ENCODE measurements at places on chromosomes 5 and 9.

DNA sequence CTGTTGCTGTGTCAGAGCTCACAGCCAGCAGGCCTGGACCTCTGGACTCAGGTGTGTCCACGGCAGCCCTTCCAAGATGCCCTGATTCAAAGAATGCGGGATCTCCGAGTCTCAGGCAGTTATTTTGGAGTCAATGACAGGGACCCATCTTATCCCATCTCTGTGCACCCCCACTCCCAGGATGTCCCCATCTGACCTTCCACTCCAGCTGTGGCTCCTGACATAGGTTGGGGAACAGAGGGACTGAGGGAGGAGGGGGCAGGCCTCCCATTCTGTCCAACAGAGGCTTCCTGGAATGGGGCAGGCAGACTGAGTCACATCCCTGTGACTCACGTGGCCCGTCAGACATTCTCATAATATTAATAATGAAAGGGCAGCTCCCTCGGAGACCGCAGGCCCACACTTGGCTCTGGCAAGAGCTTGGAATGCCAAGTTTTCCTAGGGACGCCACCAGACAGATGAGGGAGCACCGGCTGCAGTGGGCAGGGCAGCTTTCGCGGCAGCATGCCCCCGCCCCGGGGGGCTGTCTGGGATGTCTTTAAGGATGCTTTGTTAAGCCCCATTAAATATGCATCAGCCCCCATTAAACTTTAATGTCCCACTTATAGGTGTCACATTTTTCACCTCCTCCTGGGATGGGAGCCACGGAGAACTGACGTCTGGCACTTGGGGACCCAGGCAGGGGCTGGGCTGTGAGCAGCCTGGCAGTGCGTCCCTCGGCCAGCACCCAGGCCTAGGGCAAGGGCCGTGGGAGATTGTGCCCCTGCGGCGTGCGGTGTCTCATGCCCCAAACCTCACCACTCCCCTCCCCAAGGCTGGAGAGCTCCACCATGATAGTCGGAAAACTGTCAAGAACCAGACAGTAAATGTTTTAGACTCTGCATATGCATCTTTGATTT lies 23.6 kb upstream of the FIBCD1 start:
- no peak for DNase-seq

DNA sequence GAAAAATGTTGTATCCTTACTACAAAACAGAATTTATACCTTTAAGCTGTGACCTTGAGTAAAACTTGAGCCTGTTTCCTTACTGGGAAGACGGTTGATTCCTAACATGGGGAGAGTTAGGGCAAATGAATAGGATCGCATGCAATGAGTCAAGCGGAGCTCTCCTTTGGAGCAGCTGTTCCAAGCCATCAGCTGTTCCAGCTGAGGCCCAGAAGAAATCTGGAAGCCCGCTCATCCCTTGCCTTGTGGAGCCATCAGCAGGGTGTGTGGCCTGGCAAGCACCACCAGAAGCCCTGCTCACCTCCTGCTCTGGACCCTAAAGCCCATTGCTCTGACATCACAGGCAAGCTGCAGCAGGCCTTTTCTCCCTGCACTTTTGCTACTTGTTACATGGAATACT lies 8.0 kb downstream of the KIAA1191 start:
- no peak for DNase-seq

GRCh38 chr5:127025467-127025866 lies 4.9 kb downstream of the MARCHF3 start:
- no peak for DNase-seq

GRCh38 chr5:600886-601541 lies 11.1 kb upstream of the CEP72 start:
- no peak for DNase-seq

GRCh38 chr9:134460206-134460605 lies 134.0 kb downstream of the RXRA start:
- no peak for DNase-seq

DNA sequence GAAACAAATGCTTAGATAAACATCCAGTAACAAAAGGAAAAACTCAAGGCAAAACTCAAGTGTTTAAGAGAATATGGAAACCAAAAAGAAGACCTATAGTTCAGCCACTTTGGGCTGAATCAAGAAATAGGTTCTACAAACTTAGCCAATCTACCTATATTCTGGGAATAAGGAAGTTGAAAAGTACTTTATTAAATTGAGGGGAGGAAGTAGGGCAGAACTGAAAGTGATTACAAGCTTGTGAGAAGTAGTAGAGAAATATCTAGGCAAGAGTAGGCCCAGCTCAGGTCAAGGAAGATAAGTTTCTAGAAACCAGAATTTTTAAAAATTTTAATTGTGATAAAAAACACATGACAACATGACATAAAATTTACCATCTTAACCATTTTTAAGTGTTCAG lies 384.8 kb upstream of the PCSK5 start:
- no peak for DNase-seq

- no peak for DNase-seq
Measured at GRCh38 chr5:98968056-98968564, 39.3 kb upstream of the CHD1 start.

DNA sequence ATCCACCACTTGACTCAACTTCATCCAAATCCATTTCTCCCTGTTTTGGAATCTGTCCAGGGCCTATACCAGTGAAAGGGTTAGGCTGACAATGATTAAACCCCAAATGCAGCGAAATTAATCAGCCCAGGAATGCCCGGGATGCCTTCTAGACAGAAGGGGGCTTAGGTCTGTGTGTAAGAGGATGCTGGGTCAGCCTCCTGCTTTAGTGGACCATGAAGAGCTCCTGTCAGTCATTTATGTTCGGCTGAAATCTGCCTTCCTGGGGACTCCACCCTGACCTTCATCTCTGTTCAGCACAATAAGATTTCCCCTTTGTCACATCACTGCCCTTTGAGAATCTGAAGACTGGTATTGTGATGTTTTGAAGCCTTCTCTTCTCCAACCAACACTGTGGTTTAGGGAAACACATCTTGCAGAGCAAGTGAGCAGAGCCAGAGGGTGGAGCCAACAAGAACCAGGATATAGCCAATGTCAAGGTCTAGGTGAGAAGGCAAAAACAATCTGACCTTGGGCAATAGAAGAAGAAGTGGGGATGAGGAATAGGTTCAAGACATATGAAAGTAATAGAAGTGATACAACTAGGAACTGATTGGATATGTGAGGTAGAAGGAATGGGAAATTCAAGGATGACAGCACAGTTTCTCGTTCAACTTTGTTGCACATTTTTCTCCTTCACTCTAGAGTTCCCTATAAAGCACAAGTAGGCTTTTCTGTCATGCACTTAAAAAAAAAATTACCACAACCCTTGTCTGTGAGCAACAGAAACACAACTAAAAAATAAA lies 234.4 kb downstream of the ARHGAP26 start:
- no peak for DNase-seq

GRCh38 chr9:20703146-20703545 lies 19.1 kb downstream of the FOCAD start:
- no peak for DNase-seq

DNA sequence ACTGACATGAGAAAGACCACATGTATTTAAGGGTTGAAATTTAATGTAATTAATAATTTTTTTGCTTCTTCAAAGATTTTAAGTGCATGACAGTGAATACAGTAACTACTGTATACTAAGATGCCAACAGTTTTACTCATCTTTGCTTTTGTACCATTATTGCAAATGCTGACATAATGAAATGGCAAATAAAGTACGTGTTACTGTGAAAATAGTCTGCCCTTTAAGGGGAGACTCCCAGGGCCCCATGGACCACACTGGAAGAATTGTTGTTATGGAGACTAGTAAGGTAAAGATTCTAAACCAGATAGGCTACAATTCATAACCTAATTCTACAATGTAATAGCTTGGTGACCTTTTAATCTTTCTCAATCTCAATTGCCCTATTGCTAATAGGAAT lies 84.7 kb downstream of the NR3C1 start:
- DNase-seq: no peak

- no peak for DNase-seq
Measured at GRCh38 chr9:75422944-75423522, 334.7 kb downstream of the OSTF1 start.

DNA sequence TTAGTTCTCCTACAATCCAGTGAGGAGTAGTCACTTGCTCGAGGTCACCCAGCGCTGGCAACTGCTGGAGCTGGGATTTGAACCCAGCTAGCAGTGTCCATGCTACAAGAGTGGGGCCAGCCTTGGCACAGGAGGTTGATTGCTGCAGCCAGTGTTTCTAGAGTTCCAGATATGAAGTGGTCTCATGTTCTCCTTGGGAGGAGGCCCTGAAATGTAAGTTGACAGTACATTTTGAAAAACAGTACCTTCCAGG lies 802 bp downstream of the CCDC107 start:
- DNase-seq: no peak

DNA sequence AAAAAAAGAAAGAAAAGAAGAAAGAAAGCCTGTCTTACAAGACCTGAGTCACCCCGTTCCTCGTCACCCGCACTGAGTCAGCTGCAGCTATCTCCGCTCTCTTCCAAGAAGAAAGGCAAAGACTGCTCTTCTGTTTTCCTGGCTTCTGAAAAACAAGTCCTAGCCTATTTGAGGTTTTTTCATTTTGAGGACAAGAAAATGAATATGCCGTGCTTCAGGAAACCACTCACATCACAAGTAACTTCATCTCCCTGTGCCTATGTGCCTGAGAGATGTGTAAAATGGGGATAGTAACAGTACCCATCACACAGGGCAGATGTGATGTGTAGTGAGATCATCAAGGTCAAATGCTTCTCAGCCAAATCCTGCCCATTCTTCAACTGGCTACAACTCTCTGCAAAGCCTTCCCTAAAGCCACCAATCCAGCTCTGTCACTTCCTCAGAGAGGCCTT lies 78.4 kb downstream of the GLDC start:
- no peak for DNase-seq

DNA sequence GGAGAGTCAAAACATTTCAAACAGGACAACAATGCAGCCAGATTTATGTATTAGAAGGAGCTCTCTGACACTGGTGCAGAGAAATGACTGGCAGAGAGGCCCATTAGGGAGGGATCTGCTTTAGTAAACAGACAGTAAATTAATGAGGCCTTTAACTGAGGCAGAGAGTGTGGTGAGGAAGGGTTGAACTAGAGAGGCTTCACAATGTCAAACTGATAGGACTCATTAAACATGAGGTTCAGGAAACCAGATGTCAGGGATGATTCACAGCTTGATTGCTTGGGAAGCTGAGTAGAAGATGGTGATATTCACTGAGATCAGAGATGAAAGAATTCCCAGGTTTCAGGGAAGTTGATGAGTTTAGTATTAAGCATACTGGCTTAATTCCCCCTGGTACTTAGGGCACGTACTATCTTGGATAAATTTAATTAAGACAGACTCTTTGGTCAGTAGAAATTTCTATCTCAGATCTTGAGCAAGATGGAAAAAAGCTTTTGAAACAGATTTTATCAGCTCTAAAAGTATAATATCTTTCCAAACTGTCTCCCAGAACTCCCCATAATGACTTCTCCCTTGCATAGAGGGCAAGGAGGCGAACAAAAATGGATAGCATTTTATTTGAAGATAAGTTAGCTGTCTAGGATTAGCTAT lies 8.6 kb upstream of the MUSK start:
- no peak for DNase-seq

DNA sequence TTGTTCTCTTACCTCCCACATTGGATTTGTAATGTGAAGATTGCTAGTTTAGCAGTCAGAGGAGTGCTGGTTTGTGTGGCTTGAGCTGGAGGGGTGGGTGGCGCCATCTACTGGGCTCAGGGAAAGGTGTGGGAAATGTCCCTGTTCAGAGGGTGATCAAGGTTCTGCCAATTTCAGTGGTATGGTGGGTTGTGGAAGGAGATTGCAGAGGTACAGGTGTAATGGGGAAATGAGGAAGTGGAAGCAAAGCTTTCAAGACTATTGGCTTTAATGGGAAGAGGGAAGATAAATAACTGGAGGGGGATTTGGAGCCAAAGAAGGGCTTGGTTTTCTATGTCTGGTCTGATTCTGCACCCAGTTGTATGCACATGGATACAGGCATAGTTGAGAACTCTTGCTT lies 76.4 kb downstream of the OSMR start:
- peak; percentile 26 for DNase-seq

- DNase-seq: no peak
Measured at GRCh38 chr9:78997296-78997695, 574.5 kb upstream of the TLE4 start.

GRCh38 chr5:88667496-88668201 lies 215.3 kb downstream of the MEF2C start:
- no peak for DNase-seq

GRCh38 chr5:135242866-135243555 lies 156.0 kb downstream of the MACROH2A1 start:
- DNase-seq: no peak

DNA sequence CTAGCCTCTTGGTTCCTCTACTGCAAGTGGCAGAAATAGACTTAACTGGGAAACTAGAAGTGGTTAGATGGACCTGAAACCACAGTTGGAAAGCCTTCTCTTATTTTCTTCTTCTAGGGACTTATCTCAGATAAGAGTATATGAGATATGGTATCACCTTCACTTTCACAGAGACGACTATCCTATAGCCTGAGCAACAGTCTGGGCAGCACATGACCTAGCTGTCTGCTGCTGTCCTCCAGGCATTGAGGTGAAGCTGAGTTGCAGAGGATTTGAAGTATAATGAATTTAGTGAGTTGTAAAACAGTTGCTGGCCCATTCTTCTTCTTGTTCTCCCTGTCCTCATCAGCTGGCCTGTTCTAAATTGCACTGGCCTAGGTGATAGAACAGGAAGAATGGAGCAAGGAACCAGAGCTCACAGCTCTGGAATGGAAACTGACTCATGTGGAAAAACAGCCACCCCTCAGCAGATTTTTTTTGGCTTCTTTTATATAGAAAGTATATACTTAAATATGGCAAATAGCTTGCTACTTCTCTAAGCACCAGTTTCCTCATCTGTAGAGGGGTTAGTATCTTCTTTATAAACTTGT lies 27.8 kb downstream of the RECK start:
- no peak for DNase-seq

DNA sequence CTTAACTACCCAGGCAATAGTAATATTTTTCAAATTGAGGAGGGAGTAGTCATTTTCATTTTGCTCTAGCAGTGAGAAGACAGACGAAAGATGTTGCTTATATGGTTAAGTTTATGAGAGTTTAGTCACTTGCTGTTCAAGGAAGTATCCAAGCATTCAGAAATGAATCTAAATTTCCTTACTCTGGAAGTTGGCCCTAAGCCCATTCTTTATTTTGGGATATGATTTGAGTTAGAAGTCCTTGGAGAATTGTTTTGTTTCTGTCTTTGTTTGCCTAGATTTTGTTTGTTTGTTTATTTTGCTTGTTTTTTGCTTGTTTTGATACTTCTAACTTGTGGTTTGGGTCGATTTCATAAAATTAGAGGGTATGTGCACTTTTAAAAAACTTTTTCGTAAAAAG lies 146.4 kb upstream of the FGF10 start:
- no peak for DNase-seq

DNA sequence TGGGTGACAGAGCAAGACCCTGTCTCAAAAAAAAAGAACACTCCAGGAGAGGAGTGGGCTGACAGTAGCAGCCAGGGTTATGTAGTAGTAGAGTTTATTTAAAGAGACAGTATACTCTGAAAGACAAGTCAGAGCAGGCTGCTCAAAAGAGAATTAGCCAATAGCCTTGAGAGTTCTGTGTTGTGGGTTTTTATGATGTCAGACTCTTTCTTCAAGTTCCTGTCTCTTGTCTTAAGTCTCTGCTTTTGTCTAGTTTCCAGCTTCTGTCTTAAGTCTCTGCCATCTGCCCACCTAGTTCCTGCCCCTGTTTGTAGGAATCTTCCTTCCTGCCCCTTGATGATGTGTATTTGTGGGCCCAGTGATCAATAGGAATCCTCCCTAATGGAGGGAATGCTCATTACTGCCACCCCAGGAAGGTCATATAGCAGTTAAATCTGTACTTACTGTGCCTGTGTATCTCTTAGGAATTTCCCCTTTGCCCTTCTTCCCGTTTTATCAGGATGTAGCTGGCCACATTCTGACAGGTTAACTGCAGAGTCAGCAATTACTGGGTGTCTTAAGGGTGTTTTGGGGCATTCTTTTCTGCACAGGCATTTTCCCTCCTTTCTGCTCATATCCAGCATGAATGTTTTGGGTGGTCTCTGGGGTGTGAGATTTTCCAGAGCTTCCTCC lies 580.5 kb upstream of the SGCD start:
- DNase-seq: no peak

Measured in neuronal stem cell (in vitro differentiated cells).